ENCODE measurements at places on chromosomes 2 and 18. TPM values are rescaled to one million over a fixed set of nuclear protein-coding genes. Genes with fewer than 3 reads are reported as not detected.

TMEM127 gene
- 16.0 TPM for total RNA-seq

IL36A gene
- not detected for total RNA-seq

LBX2 gene
- not detected for total RNA-seq

TSPYL6 gene
- under 0.01 TPM for total RNA-seq

SPR gene
- total RNA-seq = 1.2 TPM

SIX2 gene
- total RNA-seq = 0.25 TPM

TRIM54 gene
- not detected for total RNA-seq

POTEJ gene
- total RNA-seq = not detected

GRHL1 gene
- total RNA-seq = 3.2 TPM

KLHL29 gene
- total RNA-seq = 15.5 TPM

ALPP gene
- total RNA-seq = not detected

SNTG2 gene
- total RNA-seq = 0.98 TPM

IGFBP5 gene
- total RNA-seq = 34.9 TPM

KCNJ13 gene
- total RNA-seq = 1.2 TPM

OBSL1 gene
- 48.4 TPM for total RNA-seq

INPP4A gene
- total RNA-seq = 63.2 TPM

ALPG gene
- total RNA-seq = not detected

MSH6 gene
- 44.7 TPM for total RNA-seq

LRP2 gene
- total RNA-seq = 0.49 TPM

ANKRD29 gene
- 2.0 TPM for total RNA-seq

TMEM169 gene
- 15.7 TPM for total RNA-seq

PRSS56 gene
- under 0.01 TPM for total RNA-seq

MCEE gene
- 7.4 TPM for total RNA-seq
